Activated CD4-positive, alpha-beta T cell treated with anti-CD3 and anti-CD28 coated beads, Interleukin-2, amount 50 U/mL, for 24 hours (primary cell): ENCODE measurements at places on chromosomes 11 and 22.

- DNase-seq = no peak
Observed at GRCh38 chr11:7955191-7955590, 10.1 kb downstream of the NLRP10 start.

GRCh38 chr11:115496892-115497291 lies 7.3 kb downstream of the CADM1 start:
- DNase-seq = no peak

DNA sequence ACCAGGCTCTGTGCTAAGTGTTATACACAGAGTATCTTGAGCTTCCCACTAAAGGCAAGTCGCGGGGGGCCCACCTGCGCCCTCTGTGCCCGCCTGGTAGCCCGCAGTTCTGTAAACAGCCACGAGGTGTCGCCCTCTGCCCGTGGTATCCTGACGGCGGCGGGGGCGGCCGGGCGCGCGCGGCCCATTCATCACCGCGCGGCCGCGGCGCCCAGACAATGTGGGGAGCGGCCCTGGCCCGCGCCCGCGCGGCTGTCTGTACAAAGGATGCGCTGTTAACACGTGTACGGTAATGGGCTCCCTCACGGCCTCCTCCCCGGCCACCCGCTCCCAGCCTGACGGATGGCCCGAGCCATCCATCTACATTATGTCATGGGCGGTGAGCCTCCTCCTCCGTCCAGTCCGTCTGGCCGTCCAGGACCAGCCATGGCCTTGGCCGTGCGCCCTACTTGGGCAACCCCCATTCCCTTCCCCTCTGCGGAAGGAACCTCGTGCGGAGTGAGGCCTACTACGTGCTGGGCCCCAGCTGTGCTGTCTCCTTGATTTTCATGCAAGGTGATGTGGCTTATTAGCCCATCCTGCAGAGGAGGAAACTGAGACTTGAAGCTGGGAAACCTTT lies 99.4 kb downstream of the MIAT start:
- DNase-seq = peak; percentile 36

DNA sequence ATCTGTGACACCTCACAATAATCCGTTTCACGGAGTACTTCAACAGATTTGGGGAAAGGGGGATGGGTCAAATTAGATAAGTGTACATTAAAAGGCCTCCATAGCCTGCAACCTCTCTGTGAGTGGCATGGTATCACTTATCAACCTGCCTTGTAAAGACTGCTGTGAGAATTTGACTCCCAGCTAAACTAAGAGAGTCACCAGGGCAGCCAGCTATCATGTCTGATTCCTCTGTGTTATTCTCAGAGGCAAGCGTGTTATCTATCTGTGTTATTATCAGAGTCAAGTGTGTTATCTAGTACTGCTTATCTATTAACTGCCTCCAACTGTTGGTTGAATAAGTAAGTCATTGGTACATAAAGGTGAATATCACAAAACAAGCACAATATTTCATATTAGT lies 4.1 kb upstream of the FAM83F start:
- DNase-seq = no peak
